ENCODE measurements at places on chromosomes 16 and 17. TPM values are rescaled to one million over a fixed set of nuclear protein-coding genes. Genes with fewer than 3 reads are reported as not detected.

Gene KRT9
- polyA plus RNA-seq = not detected

Gene HNF1B
- 113 TPM for polyA plus RNA-seq

Gene HCRT
- not detected for polyA plus RNA-seq

Gene RNU2-1
- polyA plus RNA-seq = not detected

DNA sequence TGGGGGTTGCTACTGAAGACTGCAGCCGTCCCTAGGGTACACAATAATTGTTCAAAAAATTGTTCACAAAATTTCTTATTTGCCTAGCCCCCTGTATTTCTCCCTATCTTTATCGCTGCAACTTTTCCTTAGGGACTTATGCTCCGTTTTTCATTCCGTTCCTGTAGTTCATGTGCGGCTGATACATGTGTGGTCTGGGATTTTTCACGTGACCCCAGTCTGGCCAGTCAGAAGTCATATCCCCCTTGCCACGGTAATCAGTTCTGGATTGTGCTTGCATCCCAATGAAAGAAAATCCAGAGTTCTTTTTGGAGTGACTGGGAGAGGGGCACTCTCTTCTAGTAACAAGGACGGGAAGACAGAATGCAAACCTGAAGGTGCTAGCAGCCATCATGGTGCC lies 610.7 kb upstream of the C16orf82 start:
- no peak for DNase-seq

DNA sequence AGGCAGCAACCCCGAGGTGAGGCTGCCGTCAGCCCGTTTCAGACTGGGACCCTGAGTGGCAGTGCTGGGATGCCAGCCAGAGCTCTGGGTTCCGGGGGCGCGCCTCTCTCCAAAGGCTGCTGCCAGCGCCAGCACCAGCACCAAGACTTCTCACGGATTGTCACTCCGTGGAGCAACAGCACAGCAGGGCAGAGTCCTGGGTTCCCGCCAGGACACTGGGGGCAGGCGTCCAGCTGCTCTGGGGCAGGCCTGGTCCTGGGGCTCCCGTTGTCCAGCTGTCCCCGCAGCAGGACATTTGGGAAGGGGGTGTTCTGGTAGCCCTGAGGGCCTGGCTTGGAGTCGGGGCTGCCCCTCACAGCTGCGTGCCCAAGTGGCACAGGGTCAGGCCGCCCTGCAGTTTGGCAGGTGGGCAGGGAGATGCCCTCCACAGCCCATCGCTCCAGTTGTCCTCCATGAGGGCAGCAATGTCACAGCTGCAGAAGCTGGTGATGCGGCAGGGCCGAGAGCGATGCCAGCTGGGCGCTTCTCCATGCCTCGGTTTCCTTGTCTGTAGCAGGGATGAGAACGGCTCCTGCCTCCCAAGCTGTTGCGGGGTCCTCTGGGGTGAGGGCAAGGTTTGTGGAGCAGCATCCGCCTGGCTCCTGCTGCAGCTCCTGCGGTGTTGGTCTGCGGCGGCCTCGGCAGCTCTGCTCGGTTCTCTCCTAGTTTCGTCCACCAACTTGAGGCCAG lies 137.3 kb upstream of the CIBAR2 start:
- DNase-seq = no peak

DNA sequence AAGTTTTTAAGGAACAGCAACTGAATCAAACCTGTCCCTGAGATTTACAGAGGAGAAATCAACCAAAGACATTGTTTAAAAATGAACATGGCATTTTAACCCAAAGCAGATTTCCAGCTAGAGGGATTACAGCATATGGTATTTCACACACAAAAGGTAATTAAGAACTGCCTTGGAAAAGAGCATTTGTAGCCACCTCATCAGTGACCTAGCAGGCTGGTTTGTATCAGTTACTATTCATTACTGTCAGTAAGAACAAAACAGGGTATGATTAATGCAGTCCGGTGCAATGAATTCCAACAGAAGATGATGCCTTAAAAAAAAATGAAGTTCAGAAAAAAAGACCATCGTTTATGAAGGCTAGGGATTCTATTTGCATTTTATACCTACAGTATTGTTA lies 219.9 kb downstream of the CHD9NB start:
- no peak for DNase-seq

DNA sequence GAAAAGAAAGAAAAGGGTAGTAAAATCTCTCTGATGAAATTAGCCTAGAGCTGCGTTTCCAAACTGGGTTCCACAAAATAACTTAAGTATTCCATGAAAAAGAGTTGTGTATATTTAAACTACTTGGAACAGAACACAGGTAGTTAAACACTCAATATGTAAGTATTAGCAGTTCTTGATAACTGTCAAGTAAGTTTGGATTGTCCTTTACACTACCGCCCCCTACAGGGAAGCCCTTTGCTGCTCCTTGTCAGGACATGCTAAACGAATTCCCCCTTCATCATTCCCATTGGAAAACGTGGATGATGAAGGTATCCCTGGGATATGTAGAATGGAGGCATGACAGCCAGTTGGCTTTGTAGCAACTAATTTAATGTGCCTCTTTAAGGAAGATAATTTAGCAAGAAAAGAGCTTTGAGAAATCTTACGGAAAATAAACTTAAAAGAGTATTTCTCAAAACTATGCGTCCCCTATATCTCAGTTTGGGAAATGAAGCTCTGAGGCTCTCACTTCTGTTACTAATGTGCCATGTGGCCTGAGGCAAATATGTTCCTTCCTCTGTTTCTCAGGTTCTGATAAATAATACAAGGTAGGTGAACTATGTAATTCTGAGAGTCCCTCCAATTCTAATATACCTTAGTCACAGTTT lies 18.8 kb downstream of the NCBP3 start:
- DNase-seq = no peak

GRCh38 chr16:89129378-89129777 lies 35.7 kb downstream of the ACSF3 start:
- no peak for DNase-seq

DNA sequence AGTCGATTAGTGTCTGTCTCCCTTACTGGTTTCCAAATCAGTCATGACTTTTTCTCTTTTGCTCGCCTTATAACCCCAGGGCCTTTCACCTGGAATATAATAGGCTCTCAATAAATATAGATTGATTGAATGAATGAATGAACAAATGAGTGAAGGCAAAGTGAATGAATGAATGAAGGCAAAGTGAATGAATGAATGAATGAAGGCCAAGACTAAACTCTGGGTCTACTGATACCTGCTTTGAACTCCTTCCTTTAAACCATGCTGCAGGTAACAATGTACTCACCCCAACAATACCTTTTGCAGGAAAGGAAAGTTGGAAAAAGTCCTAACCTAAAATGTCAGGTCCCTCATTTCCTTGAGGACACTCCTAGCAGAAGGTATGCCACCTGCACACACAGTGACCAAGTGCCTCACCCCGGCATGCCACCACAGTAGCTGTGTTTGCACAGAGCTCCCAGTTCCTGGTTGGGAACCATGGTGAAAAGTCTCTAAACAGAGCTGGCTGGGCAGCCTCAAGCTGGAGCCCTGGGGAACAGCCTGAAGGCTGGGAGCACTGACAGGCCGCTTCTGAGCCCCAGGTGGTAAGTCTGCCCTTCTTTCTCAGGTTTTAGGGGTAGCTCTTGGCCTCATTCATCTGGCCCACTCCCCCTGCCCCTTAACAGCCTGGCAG lies 42.7 kb upstream of the ANKFN1 start:
- no peak for DNase-seq

- DNase-seq = no peak
Observed at GRCh38 chr16:14329727-14330350, 258.7 kb downstream of the MRTFB start.

GRCh38 chr17:79570653-79571052 lies 40.2 kb downstream of the RBFOX3 start:
- DNase-seq = no peak

- DNase-seq = no peak
Observed at GRCh38 chr16:8798174-8798527, 512 bp downstream of the PMM2 start.

Data from right renal cortex interstitium (tissue), 3 donors.